A549 treated with RU486 at 1 μM for 4 hours (cell line): ENCODE measurements at places on chromosomes 16 and 17. TPM values are rescaled to one million over a fixed set of nuclear protein-coding genes. Genes with fewer than 3 reads are reported as not detected.

ACE gene
- 0.37 to 0.92 TPM (median 0.59 TPM) in 5 replicates for total RNA-seq

EVPLL gene
- total RNA-seq: 0.06 TPM in 1 of 5 replicates, not detected in the others

GLP2R gene
- 8.5 to 17.6 TPM (median 11.2 TPM) in 5 replicates for total RNA-seq

TP53TG3B gene
- total RNA-seq: 0.28 to 0.31 TPM in 2 of 5 replicates, not detected in the others

MAF gene
- 0.13 to 0.67 TPM (median 0.33 TPM) in 5 replicates for total RNA-seq

KRTAP9-8 gene
- total RNA-seq: not detected in 5 replicates

TBC1D3 gene
- not detected in 5 replicates for total RNA-seq

MNT gene
- 14.0 to 24.0 TPM (median 18.9 TPM) in 5 replicates for total RNA-seq

SOX9 gene
- 6.5 to 12.1 TPM (median 11.2 TPM) in 5 replicates for total RNA-seq

LITAFD gene
- not detected in 5 replicates for total RNA-seq

FOXC2 gene
- total RNA-seq: 2.1 to 3.4 TPM (median 2.9 TPM) in 5 replicates

DUXB gene
- not detected in 5 replicates for total RNA-seq

CCL14 gene
- total RNA-seq: not detected in 5 replicates

ITGB4 gene
- total RNA-seq: 40.8 to 63.1 TPM (median 55.6 TPM) in 5 replicates

UTS2R gene
- total RNA-seq: not detected in 5 replicates

HBA2 gene
- total RNA-seq: 0.55 to 0.80 TPM (median 0.57 TPM) in 3 of 5 replicates, not detected in the others

KRTAP9-2 gene
- not detected in 5 replicates for total RNA-seq

KRT36 gene
- total RNA-seq: not detected in 5 replicates

SSTR5 gene
- 0.20 to 0.33 TPM (median 0.25 TPM) in 5 replicates for total RNA-seq

FSCN2 gene
- 0.96 to 1.6 TPM (median 1.1 TPM) in 5 replicates for total RNA-seq

HOXB4 gene
- 0.09 to 0.15 TPM (median 0.12 TPM) in 3 of 5 replicates, not detected in the others for total RNA-seq

IRX5 gene
- 2.0 to 2.8 TPM (median 2.1 TPM) in 5 replicates for total RNA-seq
